ENCODE measurements at places on chromosomes 11 and 22. TPM values are rescaled to one million over a fixed set of nuclear protein-coding genes. Genes with fewer than 3 reads are reported as not detected.

GRCh38 chr11:35216962-35217678, 78.1 kb downstream of the CD44 start:
- DNase-seq, result no peak

- DNase-seq, result no peak
Observed at GRCh38 chr11:120561286-120561685, 49.7 kb downstream of the GRIK4 start.

GRCh38 chr11:35791088-35791958, 128.7 kb downstream of the TRIM44 start:
- no peak for DNase-seq

- DNase-seq, result peak; percentile 74
Observed at GRCh38 chr11:130829920-130830511, 86.3 kb downstream of the SNX19 start.

- DNase-seq, result no peak
Observed at GRCh38 chr22:26436903-26437515, 7.9 kb downstream of the ASPHD2 start.

GRCh38 chr11:14095882-14096281, 133.4 kb downstream of the SPON1 start:
- DNase-seq, result no peak

DNA sequence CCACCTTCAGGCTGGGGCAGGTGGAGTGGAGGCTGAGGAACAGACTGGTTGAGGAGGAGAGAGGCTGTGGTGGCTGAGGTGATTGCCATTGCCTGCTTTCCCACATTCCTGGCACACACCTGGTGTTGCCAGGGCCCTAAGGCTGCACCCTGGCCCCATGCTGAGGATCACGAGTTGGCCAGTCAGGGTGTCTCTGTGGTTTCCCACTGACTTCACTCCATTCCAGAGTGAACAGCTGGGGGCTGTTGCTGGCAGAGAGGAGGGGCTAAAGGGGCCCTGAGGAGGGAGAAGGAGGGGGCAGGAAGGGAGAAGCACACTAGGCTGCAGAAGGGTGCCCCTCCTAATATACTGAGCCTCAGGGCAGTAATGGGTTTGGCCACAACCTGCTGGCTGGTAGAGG, 1.8 kb downstream of the TMEM86A start:
- DNase-seq, result no peak

GRCh38 chr11:17102462-17102861, 25.0 kb upstream of the RPS13 start:
- no peak for DNase-seq

- no peak for DNase-seq
Observed at GRCh38 chr11:120203626-120204025, 7.2 kb upstream of the OAF start.

DNA sequence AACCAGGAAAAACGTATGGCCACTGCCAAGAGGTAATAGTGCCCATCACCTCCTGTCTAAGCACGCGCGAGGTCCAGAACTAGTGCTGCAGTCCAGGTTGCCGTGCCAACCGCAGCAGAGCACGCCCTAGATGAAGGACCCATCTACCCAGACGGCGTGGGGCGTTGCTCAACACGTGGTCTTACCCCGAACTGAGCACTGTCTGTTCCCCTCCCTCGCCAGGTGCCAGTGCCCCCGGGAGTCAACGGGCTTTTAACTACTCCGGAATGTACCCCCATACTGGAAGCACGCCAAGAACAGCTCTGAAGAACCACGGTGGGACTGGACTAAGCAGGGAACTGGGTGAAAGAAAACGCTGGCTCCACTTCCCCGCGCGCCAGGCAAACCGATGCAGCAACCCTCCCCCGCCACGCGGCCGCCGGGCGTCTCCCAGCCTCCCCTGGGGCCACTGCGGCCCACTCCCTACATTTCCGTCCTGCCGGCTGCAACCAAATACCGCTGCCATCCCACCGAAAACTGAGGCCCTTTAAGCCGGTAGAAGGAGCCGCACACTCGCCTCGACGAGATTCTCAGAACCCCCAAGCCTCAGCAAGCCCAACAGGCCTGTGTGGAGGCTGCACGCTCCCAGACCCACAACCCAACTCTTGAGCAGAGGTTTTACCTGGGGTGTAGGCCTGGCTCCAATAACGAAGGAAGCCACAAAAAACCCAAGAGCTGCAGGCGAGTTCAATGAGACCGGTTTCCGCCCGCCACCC, at the start of gene HSPA8:
Gene HSPA8 (minus strand): TSS at position 734 of the 755 bp plus-strand sequence. CDS start 812 bp downstream, outside the sequence.
- DNase-seq, result peak; percentile 73

GRCh38 chr11:114293201-114293711, 2.9 kb upstream of the NNMT start:
- no peak for DNase-seq

GRCh38 chr22:50061824-50062355, 3.8 kb upstream of the TTLL8 start:
- no peak for DNase-seq

DNA sequence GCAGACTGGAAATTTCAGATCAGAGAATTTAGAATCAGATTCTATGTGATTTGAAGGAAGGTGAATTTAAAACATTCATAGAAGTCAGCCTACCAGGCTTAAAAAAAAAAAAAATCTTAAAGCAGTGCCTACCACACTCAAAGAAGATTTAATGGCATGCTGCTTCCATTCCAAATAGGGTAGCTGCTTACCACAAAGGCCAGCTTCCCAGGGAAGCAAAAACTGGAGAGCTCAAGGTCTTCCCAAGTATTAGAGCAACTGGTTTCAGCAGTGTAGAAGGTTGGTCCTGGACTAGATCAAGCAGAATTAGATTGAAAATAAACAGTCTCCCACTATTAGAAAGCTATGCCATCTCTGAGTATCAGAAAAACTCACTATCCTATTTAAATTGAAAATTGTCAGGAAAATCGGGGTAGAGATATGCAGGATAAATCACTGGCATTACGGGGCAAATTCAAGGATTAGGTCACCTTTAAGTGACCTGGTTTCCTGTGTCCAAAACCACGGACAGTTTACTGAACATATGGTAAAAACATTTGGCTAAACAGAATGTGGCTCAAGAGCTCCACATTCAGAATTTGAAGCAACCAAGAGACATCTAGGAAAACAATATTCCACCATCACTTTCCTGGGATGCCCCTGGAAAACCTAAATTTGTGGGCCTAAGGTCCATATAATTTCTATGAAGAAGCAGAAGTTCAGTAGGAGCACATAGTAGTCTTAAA, 1.3 kb downstream of the C11orf42 start:
- no peak for DNase-seq

- DNase-seq, result no peak
Observed at GRCh38 chr11:93729129-93729616, 12.1 kb downstream of the TAF1D start.

DNA sequence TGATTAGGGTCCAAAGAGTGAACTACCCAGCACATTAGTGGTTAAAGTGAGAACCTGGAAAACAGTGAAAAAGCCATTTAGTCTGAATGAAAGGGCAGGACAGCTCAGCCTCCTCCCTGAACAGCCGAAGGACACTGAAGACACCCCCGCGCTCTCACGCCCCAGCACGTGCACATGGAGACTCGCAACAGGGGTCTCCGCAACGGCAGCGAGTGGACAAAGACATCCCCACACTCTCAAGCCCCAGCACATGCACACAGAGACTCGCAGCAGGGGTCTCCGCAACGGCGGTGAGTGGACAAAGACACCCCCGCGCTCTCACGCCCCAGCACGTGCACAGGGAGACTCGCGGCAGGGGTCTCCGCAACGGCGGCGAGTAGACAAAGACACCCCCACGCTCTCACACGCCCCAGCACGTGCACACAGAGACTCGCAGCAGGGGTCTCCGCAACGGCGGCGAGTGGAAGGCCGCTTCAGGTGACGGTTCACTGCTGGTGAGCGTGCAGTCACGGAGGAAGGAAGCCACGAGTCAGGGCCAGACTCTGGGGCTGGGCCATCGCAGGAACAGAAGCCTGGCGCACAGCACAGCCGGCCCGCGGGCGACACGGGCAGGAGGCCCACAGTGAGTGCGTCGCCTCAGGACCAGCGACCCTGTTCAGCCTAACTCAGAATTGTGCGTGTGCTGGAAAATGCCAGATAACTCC, 43.6 kb downstream of the BRD1 start:
- peak; percentile 10 for DNase-seq

DNA sequence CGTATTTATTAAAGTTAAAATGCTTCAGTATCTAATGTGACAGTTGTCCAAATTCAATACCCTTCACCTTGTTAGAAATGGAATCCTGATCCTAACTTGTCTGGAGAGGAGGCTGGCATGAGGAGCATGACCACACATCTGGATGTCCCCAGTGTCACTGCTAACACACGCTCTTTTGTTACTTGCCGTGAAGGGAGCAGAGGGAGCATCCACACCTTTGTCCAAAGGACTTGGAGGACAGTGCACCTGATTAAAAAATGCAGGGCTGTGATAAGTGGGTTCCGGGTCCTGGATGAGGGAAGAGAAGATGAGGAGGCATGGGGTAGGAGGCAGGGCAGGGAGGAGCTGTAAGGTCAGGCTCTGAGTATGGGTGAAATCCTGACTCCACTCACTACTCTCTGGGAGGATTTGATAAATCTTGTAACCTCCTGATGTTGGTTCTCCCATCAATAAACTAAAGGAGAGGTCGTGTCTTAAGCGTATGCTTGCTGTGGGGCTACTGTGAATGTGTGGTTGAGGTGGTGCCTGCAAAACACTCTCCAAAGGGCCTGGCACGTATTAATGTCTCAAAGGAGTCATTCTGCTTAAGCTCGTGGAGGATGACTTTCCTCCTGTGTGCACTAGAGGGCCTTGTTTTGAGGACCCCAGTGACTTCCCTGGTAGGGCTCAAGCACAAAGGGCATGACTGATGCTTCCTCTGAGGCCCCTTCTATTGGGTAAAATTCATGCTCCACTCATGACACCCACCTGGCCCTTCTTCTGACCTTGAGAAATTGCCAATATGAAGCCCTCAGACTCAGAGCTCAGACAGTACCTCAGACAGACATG, 16.8 kb upstream of the IGLL5 start:
- DNase-seq, result no peak

GRCh38 chr11:121180183-121180582, 79.1 kb downstream of the TECTA start:
- DNase-seq, result no peak

- DNase-seq, result no peak
Observed at GRCh38 chr11:113670149-113670830, 35.8 kb downstream of the TMPRSS5 start.

DNA sequence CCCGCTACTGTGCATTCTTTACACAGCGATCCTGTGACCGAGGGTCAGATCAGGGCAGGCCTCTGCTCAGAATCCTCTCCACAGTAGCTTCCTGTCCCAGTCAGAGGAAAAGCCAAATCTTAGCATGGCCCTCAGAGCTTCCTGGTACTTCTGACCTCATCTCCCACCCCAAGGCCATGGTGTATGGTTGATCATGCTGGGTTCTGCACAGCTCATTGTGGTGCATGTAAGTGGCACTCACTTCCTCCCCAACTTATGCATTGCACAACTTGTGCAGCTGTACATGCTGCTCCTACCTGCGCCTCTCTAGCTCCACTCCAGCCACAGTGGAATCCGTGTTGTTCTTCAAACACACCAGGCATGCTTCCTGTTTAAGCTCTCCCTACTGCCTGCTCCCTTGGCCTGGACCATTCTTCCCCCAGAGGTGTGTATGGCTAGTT, 20.3 kb downstream of the BMAL1 start:
- DNase-seq, result no peak

GRCh38 chr11:128525411-128526243, 61.7 kb downstream of the ETS1 start:
- no peak for DNase-seq

The OR51B5 gene
- total RNA-seq, result not detected

The CYB5R2 gene
- total RNA-seq, result 1.8 TPM

The CDC42BPG gene
- 0.05 TPM for total RNA-seq

The ASRGL1 gene
- total RNA-seq, result 15.0 TPM

The ARHGEF12 gene
- 102 TPM for total RNA-seq

The LRRC55 gene
- 0.04 TPM for total RNA-seq

Measured in psoas muscle (tissue), 8 donors.